ENCODE measurements at places on chromosomes 1 and 21. TPM values are rescaled to one million over a fixed set of nuclear protein-coding genes. Genes with fewer than 3 reads are reported as not detected.

Gene LCE2A
- total RNA-seq, result not detected

GRCh38 chr21:41220208-41220733 is 52.3 kb downstream of the BACE2 start:
- no peak for DNase-seq

DNA sequence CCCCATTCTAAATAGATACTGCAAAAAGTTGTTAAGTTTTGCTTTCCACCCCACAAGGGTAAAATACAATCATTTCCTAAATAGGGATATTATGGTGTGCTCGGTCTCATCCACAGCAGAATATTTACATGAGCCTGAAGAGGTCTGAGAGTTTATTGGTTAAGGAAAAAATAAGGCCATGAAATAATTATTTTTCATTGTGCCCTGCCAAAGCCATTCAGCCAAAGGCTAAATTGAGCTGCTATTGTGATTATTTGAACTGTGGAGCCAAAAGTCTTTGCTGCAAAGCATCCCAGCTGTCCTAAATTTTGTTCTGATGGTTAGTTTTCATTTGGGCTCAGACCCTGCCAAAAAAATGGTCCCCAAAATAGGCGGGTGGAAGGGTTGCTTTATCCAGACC is 298.7 kb upstream of the ESRRG start:
- DNase-seq, result no peak

DNA sequence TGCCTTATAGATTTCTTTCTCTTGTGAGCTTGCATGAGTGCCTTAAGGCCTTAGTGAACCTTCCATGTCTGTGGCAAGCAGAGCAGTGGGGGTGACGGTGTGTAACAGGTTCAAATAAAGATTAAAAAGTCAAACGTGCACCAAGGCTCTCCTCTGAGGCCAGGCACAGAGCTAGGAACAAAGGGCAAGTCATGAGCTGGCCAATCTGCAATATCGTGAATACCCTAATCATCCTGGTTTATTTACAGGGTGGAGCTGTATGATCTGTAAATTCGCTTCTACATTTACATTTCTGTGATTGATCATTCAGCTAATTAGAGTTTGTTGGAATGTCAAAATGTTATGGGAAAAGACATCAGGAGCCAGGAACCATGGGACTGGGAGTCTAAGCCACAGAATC is 120.2 kb downstream of the CAPN8 start:
- no peak for DNase-seq

Gene FLG2
- not detected for total RNA-seq

- DNase-seq, result no peak
These were observed 154.8 kb upstream of the DPYD start for GRCh38 chr1:98075626-98076025.

DNA sequence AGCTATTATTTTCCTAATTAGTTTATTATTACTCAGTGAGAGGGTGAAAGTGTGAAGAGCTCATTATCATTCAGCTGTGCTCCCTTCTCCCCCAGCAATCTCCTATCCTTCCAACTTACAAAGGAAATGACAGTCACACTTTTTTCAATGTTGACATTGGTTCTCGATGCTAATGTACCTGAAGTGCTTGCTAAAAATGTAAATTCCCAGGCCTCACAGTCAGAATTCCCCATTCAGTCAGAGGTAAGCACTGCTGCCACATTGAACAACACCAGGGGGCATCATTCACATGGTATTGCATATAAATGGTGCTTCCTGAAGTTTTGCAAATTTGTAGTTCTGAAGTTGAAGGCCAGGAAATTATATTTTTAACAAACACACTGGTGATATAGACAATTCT is 132.7 kb upstream of the FOXD3 start:
- no peak for DNase-seq

DNA sequence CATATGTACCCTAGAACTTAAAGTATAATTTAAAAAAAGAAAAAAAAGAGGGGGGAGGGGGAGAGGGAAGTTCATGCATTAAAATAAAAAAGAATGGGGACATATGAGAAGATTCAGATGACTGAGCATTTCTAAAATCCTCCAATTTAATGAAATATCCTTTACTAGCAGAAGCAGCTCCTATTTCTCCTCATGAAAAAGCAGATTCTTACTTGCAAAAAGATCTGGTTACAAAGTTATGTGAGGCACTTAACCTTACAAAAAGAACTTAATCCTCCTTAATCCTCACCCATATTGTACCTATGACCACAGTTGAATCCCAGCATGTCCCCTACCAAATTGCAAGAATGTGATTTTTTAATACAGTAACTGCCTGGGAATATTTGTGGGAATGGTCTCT is 298.5 kb downstream of the SRGAP2C start:
- no peak for DNase-seq

DNA sequence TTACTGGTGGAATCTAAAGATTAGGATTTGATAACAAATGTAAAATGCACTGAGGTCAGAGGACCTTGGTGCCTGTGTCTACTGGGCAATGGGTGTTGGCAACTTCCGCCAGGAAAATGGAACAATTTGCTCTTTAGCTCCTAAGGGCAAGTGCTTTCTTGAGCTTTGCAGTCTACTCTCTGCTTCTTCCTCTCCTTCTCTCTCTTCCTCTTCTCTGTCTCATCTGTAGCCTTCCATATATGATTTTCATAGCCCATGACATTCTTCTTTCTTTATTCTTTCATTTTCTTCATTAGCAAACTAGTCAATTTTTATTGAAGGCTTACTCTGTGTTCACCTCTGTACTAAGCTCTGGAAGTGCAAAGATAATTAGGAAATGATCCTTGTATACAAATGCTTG is 35.5 kb downstream of the OVGP1 start:
- no peak for DNase-seq

DNA sequence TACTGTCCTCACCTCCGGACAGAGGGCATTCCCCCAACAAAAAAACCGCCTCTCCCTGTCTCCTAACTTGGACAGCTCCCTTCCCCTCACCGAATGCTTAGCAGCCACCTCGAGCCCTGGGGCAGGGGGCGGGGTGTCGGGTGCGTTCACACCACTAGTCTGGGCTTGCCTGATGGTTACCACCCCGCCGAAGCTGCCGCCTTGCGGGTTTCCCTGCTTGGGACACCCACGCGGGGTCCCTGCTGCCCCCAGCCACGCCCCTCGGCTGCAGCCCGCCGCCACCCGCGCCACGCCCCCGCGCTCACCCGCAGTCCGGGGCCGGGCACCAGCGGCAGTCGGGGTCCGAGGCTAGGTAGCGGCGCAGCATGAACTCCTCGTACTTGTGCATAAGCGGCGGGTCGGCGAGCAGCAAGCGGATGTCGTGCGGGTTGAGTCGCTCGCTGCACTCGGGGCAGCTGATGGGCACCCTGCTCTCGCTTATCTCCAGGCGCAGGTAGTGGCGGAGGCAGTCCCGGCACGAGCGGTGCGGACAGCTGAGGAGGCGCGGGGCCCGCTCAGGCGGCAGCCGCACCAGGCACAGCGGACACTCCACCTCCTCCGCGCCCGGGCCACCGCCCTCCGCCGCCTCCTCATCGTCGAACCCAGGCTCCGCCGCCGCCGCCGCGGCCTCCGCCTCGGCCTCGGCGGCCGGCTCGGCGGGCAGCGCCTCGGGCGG is 706 bp downstream of the RNF19B start:
- no peak for DNase-seq

GRCh38 chr1:231866392-231867331 is 240.1 kb downstream of the DISC1 start:
- peak; percentile 73 for DNase-seq

DNA sequence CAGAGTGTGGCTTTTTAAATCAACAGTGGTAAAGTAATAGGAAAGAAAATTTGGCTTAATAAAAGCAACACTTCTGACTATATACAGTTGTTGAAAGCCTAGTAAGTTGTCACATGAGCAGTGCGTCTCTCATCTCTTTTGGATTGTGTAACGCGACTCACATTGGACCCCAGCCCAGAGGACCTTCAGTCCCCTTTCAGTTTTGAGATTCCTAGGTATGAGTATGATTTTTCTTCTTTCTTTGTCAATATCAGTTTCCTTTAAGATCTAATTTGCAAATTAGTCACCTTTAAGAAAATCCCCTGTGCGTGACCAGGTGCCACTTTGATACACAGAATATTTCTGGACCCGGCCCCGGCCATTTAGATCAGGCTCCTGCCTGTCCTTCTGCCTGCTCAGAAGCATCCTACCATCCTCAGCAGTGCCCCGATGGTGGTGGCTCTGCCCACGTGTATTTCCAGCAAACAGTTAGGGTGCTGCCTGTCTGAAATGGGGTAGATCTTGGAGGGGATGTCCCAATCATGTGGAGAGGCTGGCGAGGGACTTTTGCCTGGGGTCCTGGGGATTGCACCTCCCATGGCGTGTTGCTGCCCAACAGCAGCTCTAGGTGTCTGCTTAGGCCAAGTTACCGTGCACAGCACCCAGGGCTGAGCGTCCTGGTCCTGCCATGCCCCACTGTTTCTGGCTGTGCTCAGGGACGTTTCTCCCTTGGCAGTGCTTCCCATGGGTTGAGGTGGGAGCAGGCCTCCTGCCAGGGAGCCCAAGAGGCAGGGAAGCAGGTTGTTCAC is 21.1 kb downstream of the SNAP47 start:
- no peak for DNase-seq

DNA sequence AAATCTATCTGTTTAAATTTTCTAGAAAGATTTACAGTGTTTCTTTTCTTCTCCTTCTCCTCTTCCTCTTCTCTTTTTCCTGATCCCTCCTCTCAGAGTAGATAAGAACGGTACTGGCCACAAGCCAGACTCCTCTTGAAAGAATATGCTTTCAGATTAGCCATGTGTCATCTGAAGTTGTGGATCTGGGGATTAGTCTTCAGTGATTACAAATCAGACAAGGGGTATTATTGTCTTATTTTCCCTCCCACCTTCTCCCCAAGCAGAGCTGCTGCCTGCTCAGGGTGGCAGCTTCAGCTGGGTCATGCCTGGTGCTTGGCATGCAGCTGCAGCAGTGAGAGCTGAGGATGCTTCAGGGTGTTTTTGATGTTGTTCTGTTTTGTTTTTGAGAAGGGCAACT is 42.7 kb downstream of the SGIP1 start:
- no peak for DNase-seq

Gene OR6K3
- not detected for total RNA-seq

DNA sequence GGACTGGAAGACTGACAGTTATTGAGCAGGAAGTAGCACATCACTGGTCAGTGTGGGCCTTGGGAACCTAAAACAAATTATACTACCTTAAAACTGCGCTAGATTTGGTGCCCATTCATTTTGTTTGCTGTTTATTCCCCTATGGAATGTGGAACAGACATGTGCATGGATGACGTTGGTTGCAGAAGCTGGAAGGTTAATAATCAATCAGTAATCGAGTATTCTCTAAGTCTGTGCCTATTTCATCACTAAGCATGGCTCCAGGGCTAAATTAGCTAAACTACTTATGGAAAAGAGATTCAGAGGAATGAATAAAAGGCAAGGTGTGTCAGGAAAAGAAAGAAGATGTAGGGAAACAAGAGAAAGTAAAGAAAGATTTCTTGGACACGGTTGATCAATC is 33.5 kb upstream of the DPT start:
- DNase-seq, result no peak

- DNase-seq, result no peak
These were observed 125.9 kb downstream of the ATP5PO start for GRCh38 chr21:33789697-33790096.

- DNase-seq, result no peak
These were observed 26.7 kb downstream of the RTCA start for GRCh38 chr1:100292711-100293110.

Gene SHISA4
- 12.1 TPM for total RNA-seq

Gene SPATA17
- 4.0 TPM for total RNA-seq

GRCh38 chr1:243343970-243344937 is 88.4 kb downstream of the SDCCAG8 start:
- peak; percentile 62 for DNase-seq

DNA sequence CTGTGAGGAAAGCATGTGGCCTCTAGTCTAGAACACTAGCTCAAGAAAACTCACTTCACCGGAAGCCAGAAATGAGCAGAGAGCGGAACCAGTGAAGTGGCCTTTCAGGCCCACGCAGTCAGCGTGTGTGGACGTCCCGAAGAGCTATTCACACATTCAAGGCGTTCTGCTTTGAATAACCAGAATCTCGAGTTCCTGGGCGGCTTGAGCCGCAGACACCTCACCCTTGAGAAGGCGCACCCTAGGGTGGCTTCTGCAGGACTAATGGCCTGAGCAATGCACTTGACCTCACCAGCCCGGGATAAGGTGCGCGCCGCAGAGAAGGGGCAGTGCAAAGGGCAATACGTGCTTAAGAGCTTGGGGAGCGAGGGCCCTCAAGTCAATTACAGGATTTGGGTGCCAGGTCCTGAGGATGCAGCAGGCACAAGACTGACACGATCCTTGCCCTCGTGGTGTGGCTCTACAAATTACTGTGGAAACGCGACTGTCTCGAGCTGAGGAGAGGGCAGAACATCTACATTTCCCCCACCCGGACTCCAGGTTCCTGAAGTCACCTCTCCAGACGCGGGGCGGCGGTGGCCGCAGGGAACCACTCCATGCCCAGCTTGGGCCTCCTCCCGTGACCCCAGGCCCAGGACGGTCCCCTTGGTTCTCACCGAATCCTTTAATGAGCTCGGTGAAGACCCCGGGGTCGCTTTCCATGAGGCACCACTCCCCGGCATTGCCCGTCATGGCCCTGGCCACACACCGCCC is 455 bp downstream of the UCHL5 start:
- peak; percentile 50 for DNase-seq

DNA sequence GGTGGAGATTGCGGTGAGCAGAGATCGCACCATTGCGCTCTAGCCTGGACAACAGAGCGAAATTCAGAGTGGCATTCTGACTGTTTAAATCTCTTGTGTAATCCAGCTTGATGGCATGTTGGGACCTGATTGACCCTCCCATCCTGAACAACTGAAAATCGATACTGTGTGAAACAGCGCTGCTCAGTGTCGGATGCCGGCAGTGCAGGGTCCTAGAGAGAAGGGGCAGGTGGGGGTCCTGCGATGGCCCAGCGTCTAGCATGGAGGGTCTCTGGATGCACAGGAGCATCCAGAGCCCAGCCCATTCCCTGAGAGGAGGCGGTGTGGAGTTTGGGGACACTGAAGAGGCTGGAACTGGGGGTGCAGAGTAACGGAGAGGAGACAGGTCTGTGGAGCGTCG is 15.8 kb downstream of the AGT start:
- no peak for DNase-seq

- DNase-seq, result no peak
These were observed 133.1 kb downstream of the AKT3 start for GRCh38 chr1:243716906-243717305.

DNA sequence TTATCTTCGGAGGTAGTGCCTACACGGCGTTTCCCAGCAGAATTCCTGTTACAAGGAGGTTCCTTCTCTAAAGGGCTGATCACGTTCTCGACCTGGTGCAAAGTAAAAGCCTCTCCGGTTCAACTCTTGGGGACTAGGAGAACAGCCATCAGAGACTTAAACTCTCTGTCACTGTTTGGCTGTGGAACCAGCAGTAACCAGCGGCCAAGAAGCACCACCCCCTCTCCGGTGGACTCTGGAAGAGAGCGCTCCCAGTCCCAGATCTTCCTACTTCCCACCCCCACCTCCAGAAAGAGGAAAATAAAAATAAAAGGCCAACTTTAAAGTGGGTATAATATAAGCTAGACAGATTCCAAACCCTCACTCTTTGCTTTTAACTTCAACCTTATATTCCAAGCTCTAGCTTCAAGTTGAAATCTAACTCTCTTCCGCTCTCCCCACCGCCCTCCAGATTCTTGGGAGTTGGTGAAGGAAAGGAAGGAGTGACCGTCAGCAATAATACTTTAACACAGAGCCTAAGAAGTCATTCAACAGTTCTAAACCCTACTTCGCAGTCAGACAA is 2.9 kb downstream of the BRINP3 start:
- no peak for DNase-seq
